ENCODE measurements at places on chromosomes 4 and X. TPM values are rescaled to one million over a fixed set of nuclear protein-coding genes. Genes with fewer than 3 reads are reported as not detected.

GRCh38 chrX:40166582-40166981, 68.8 kb upstream of the BCOR start:
- DNase-seq: no peak

DNA sequence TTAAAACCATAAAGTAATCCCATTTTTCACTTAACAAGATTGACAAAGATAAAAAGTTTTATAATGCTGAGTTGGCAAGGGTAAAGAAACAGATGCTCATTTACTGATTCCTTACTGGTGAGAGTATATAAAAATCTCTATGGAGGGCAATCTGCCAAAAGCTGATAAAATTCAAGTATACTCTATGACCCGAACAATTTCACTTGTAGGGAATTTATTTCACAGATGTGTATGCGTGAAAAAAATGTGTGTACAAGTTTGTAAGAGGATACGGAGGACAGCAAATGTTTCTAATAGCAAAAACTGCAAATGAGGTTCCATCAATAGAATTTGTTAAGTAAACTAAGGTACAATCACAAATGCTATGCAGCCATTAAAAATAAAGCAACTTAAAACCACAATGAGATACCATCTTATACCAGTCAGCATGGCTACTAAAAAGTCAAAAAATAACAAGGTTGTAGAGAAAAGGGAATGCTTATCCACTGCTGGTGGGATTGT, 23.4 kb downstream of the DHX15 start:
- peak; percentile 47 for DNase-seq

Gene TMEM255A
- under 0.01 TPM for total RNA-seq

Gene MTCP1
- 16.0 TPM for total RNA-seq

DNA sequence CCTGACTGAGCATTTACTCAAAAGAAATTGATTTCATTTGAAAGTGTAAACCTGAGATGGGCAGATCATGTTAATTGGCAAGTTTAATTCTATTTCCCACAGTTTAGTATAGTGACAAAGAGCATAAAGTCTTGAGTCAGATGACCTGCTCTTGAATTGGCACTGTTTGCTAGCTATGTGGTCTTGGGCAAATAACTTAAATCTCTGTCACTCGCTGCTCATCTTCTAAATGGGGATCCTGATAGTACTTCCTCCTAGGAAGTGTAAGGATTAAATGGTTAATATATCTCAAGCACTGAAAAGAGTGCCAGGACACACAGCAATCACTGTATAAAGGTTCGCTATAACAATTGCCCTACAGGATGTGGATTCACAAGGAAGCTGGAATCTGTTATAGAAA, 242.8 kb upstream of the JADE1 start:
- DNase-seq: no peak

DNA sequence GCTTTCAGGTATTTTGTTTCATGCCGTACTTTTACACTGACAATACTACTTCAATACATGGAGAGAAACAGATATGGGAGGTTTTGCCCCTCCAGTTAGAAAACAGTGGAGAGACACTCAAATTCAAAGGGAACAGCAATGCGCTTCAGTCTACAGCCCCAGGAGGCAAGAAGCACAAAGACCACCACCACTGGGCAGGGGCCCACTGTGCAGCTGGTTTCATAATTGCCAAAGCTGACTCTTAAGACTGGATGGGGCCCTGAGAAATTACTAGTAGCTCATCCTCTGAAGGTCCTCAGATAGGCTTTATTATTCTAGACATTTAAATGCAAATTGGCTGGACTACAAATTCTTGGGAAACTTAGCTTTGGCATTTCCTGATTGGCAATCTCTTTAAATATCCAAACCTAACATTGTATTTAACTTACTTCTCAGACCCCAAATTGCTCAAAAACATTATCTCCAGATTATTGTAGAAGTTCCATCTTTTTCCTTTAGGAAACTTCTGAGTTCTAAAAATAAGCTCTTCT, 85.9 kb upstream of the GPR34 start:
- DNase-seq: no peak

Gene GABRA4
- not detected for total RNA-seq

Gene APBB2
- total RNA-seq: 25.1 TPM

- no peak for DNase-seq
Observed at GRCh38 chr4:2046031-2046961, 12.8 kb upstream of the NAT8L start.

- DNase-seq: peak; percentile 13
Observed at GRCh38 chrX:35040871-35041270, 98.3 kb downstream of the FAM47B start.

Gene RENBP
- total RNA-seq: 5.4 TPM

DNA sequence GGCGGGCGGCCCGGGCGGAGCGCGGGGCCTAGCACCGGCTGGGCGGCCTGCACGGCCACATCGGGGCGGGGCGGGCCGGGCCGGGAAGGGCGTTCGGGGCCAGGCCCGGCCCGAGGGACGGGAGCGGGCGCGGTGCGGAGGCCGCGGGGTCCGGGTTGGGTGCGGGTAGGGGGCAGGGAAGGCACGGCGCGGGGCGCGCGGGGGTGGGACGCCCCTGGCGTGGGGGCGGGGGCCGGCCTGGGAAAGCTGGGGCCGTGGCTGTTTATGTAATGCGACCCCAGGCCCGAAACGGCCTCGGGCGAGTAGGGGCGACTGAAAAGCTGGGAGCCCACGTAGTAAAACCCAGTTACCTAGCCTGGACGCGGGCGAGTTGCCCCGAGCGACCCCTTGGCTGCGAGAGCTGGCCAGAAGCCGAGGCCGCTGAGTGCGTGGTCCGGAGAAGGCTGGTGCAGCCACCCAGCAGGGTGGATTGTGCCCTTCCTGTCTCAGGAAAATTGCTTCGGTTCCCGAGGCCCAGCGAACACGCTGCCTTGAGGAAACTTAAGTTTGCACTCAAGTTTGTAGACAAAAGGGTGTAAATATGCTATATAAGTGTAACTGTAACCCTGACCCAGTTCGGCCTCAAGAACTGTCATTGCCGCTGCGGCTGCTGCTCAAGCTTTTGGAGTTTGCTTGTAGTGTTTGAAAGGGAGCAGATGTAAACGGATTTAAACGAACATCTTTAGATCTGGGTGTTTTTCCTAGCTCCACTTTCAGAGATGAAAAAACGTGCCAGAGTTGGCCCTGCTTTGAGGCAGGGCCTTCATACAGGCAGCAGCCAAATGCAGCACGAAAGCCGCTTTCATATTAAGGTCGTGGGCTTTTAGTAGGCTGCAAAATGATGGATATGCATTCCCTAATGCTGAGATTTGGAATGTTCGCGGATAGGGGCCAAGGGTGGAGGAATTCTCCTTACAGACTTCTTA, 674 bp downstream of the SEC24B start:
- peak; percentile 38 for DNase-seq

Gene RAB33A
- 18.3 TPM for total RNA-seq

Gene KIAA1210
- not detected for total RNA-seq

Gene TLR2
- 0.77 TPM for total RNA-seq

DNA sequence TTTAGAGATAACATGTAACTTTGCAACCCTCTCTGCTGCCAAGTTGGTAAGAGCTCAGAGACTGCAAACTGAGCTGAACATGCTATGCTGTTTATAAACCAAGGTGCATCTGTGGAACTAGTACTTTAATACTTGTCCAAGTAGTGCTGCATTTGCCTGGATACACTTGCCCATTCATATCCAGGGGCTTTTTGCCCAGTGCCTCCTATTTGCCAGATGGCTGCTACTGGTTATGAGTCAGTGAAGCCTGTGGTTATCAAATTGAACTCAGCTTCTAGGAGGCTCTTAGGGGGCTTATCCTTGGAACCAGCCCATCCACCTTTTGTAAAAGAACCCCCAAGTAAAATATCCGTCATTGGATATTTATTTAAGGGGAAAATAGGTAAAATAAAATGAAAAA, 79.6 kb downstream of the AFF2 start:
- peak; percentile 46 for DNase-seq

DNA sequence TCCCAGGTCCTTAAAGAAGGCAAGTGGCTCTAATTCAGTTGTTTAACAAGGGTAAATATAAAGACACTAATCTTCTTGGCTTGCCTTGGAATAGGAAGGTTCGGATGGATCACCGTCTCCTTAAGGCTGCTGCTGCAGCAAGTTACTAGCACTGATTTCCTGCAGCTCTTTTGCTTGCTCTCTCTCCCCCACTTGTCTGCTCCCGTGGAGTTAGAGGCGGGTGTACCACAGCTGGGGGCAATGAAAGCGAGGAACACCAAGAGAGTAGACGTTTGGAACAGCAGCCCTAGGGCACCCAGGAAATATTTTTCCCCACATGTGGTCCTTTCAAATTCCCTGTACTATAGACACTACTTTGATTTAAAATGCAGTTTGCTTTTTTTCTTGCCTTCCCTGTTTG, 202.2 kb downstream of the SH2D1A start:
- DNase-seq: no peak

DNA sequence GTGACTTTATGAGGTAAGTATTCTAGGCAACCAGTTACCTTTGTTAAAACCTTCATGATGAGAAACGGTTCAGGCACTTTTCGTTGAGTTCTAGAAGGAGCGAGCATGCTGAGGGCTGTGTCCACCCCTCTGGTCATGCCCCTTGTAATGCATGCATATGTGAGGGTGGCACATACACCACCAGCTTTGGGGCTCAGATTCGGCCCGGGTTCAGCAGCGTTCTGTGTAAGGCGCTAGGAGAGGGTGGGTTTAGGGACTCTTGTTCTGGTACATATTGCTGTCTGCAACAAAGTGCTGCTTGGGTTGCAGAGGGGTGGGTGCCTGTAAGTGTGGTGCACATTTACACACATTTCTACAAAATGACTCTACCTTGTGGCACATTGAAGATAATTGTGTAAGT, 54.5 kb downstream of the NOP14 start:
- DNase-seq: no peak

GRCh38 chr4:78318126-78318525, 233.4 kb upstream of the ANXA3 start:
- DNase-seq: no peak

Gene WDR44
- total RNA-seq: 15.0 TPM

DNA sequence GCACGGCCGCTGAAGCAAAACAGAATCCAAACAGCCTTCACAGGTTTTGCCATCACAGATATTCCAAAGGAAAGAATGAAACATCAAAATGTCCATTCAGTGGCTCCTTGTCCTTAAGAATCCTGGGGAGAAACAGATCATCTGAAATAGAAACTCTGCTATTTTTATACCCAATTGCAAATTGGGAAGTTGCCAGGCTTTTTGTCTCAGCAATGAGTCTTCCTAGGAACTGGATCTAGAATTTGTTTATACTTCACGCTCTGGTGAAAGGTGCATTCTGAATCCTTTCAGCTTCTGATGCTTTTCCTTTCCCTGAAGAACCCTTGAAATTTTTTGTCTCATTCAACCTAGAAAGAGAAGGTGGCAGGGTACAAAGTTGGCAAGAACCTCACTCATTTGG, 218.9 kb downstream of the FBXW7 start:
- peak; percentile 35 for DNase-seq

Gene CACNA1F
- 0.26 TPM for total RNA-seq

DNA sequence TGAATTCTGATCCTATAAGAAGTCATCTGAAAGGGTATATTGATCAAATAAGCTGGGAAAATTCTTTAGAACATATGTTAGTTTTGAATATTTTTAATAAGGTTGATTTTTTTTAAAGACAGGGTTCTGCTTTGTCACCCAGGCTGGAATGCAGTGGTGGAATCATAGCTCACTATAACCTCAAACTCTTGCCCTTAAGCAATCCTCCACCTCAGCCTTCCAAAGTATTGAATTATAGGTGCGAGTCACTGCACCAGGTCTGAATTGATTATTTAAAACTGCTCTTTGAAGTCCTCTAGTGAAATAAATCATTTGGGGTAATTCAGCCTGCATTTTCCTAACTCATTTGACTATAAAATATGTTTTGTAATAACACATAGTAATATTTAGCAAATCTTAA, 812.3 kb downstream of the PDHA2 start:
- peak; percentile 58 for DNase-seq

GRCh38 chrX:143455046-143455445, 62.2 kb downstream of the SPANXN3 start:
- DNase-seq: no peak

- no peak for DNase-seq
Observed at GRCh38 chr4:151711646-151712045, 49.2 kb downstream of the GATB start.

Gene SHISA3
- 0.33 TPM for total RNA-seq

Gene SLC38A5
- 21.8 TPM for total RNA-seq

DNA sequence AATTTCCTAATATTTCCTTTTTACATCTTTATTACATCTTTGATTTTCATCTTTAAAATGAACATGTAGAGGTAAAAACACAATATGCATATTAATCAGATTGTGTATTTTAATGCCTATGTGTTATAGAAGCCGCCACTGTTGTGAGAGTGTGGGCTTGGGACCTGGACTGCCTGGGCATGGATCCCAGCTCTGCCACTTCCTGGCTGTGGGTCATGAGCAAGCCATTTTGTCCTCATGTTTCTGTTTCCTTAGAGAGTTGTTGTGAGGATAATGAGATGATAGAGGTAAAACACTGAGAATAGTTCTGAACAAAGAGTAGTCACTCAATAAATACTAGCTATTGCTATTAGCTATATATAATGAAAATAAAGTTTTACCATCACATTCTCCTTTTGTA, 38.4 kb upstream of the SCOC start:
- no peak for DNase-seq

DNA sequence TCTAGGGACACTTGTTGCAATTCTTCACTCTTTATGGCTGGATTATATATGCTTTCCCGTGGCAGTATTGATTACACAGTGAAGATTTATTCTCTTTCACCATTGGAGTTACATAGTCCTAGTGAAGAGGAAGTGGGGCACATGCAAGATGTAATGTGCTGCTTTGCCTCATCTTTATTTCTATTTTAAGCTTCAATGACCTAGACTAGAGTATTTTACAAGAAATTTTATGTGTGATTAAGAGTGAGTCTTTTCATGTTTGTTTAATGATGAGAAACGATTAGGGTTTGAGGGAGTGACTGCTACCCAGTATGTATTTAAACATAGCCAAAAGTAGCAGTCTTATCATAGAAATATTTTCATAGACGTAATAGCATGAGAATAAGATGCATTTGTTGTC, 30.8 kb downstream of the DIAPH2 start:
- DNase-seq: peak; percentile 25

- DNase-seq: no peak
Observed at GRCh38 chr4:75662626-75663025, 10.6 kb downstream of the G3BP2 start.
